Activated T-cell treated with anti-CD3 and anti-CD28 coated beads, Interleukin-2, amount 50 U/mL, for 72 hours (primary cell): ENCODE measurements at places on chromosomes 1 and 21.

GRCh38 chr1:29806646-29807319, 570.5 kb downstream of the PTPRU start:
- no peak for DNase-seq

- DNase-seq: no peak
Measured at GRCh38 chr1:981491-981954, 370 bp downstream of the PERM1 start.

DNA sequence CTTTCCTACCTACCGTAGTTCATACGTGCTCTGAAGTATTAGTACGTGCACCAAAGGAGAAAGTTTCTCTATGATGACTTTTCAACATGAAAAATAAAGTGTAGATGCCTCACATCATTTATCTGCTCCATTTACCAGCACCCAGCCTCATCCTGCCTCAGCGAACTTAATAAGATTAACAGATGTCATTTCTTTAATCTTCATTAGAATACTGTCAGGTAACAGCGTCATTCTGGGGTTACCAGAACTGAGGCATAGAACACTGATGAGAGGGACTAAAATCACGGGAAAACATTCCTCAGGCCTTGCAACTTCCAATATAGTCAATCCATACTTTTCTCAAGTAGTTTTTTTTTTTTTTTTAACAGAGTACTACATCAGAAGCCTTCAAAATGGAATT, 43.2 kb upstream of the DISC1 start:
- no peak for DNase-seq

- peak; percentile 37 for DNase-seq
Measured at GRCh38 chr1:89780721-89781120, 40.1 kb upstream of the LRRC8D start.

DNA sequence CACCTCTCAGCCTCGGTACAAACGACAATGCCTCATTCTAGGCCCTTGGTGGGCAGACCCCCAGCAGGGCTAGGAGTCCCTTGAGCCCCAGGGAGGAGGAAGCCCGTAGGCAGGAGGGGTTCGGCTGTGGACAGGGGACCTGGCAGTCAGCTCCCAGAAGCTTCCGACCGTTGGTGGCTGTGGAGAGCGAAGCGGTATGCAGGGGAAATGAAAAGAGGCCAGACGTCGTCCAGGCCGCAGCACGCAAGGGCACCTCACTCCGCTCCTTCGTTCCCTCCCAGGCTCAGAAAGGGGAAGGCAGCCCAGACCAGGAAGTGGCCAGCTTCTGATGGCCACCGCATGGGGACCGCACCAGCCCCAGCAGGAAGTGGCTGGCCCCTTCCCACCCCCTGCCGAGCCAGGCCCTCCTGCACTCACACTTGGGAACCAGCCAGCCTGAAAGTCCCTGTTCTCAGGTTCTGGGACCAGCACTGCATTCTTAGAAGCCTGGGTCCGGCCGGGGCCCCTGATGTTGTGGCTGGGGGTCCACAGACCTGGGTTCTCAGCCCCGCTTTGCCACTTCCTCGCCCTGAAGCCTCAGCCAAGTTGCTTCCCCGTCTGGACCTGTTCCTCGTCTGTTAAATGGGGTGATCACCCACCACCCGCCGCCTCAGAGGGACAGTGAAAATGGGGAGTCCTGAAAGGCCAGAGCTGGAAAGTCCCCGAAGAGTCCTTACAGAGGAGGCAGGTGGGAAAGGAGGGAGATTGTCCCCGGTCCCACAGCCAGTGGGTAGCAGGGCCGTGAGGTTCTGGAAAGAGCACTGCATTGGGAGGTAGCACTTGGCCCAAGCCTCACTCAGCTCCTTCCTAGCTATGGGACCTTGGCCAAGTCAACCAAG, 104.0 kb upstream of the RUNX3 start:
- peak; percentile 55 for DNase-seq

DNA sequence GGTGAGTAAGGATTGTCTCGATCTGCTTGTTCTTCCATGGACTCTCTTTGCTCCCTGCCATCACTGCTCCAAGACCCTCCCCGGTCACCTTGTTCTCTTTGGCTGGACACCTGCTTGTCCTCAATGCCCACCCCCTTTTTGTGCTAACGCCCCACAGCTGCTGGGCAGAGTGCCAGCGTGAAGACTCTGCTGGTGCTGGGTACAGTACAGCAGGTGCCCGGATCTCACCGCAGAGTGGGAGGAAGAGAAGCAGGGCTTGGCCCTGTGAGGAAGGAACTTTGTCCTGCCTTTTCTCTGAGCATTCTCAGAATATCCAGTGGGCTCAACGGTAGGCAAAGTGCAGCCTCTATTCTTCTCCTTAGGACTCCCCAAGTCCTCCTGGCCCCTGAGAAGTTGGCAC, 90.1 kb downstream of the PLXNA2 start:
- DNase-seq: no peak

- no peak for DNase-seq
Measured at GRCh38 chr1:29239142-29239541, 2.8 kb downstream of the PTPRU start.

DNA sequence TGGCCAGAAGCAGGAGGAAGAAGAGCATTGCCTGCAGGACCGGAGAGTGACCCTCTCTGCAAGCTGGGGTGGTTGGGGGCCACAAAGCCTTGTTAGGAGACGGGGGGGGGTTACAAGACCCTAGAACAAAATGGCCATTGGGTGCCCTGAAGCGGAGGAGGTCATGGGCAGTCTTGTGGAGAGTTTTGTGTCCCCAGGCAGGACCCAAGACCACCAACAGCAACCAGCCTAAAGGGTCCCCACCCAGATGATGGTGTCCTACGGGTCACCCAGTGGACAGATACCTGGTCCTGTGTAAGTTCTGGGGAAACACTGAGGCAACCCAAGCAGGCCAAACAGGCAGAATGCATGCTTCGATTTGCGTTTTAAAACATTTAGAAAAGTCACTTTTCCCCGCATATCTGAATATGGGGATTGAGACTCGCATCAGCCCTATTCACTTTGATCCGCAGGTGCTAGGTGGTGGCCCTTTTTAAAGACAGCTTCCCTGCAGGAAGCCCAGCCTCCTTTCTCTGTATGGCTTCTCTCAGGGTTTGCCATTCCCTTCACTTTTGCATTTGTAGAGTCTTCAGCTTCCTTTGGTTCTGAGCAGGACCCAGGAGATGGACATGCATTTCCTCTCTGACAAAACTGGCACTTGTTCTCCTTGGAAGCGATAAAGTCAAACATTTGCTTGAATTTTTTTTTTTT, 21.1 kb downstream of the GNG4 start:
- DNase-seq: no peak

GRCh38 chr1:116824631-116825206, 70.5 kb downstream of the CD2 start:
- no peak for DNase-seq

DNA sequence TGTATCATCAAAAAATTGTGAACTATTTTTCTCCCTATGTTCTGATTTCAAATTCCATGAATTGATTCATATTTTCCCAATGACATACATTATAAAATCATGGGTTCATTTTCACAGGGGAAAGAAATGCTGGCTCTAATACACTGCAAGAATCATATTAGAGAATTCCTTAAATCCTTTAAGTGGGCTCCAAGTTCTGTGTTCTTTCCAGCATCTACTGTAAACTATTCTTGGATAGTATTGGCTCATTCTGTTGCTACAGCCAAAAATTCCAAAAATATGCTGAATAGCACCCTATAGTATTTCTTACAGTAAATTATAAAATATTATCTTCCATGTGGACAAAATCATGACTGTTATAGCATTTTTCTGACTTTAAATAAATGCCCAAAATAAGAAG, 19.0 kb upstream of the C1orf105 start:
- no peak for DNase-seq

- DNase-seq: no peak
Measured at GRCh38 chr21:46211786-46212720, 16.5 kb downstream of the LSS start.

DNA sequence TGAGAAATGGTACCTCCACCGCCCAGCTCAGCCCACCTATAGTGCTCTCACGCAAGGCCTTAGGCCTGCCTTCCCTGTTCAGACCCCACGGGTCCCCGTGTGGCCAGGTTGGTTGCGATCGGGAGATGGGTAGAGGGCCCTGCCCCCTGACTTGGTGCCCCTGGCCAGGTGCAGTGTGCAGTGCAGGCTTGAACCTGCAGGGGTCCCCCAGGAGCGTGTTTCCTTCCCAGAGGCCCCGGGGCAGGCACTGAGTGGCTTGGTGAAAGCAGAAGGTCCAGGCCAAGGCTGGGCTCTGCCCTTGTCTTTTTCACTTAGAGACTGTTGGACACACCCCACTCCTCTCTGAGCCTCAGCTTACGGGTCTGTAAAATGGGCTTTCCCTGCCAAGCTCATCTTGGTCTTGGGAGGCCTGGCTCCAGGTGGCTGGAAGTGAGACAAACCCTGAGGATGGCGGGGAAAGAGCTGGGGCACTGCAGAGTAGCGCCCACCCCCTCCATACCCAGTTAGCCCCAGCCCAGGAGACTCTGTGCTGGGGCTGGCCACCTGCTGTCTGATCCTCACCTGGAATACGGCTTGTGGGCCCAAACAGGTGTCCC, 9.3 kb upstream of the HES5 start:
- peak; percentile 62 for DNase-seq

GRCh38 chr1:226565476-226565875, 16.9 kb downstream of the STUM start:
- DNase-seq: no peak

DNA sequence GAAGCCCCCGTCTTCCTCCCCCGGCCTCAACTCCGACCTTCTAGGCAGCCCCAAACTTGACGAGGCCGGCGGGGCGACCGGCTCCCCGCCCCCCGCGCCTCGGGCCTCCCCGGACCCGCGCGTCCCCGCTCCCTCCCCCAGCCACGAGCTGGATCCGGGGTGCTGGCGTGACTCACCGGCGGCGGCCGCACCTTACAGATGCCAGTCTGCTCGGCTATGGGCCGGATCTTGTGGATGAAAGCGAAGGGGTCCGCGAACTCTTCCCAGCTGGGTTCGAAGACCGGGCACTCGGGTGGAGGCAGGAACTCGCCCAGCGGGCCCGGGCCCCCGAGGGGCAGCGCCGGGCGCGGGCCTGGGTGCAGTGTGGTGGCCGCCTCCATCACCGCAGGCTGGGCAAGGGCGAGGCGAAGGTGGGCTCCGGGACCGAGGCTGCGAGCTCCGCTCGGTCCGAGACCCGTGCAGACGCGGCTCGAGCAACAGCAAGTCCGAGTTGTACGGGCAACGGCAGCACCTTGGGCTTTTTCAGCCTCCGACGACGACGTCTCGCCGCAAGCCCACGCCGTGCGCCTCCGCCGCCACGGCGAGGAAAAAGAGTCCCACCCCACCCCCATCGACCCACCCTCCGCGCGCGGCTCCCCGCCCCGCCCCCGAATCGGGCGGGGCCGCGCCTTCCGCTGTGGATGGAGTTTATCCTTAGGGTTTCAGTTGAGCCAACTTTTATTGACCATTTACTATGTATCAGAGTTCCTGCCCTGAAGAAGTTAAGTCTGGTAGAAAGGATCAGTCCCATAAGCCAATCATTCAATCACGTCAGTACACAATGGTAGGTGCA, at the start of gene KDM5B:
TSS of gene KDM5B (minus strand) at position 496 of the 832 bp plus-strand sequence. CDS start at position 380, 116 bp downstream.
- peak; percentile 85 for DNase-seq

DNA sequence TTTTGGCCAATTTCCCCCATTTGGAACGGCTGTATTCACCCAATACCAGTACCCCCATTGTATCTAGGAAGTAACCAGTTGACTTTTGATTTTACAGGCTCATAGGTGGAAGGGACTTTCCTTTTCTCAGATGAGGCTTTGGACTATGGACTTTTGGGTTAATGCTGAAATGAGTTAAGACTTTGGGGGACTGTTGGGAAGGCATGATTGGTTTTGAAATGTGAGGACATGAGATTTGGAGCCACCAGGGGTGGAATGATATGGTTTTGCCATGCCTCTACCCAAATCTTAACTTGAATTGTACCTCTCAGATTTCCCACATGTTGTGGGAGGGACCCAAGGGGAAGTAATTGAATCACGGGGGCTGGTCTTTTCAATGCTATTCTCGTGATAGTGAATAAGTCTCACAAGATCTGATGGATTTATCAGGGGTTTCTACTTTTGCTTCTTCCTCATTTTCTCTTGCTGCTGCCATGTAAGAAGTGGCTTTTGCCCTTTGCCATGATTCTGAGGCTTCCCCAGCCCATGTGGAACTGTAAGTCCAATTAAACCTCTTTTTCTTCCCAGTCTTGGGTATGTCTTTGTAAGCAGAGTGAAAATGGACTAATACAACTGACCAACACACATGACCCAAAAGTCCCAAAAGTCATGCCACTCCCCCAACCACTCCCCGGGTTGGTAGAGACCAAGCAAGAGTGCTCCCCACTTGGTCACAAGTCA, 35.4 kb upstream of the ZNF496 start:
- DNase-seq: no peak

DNA sequence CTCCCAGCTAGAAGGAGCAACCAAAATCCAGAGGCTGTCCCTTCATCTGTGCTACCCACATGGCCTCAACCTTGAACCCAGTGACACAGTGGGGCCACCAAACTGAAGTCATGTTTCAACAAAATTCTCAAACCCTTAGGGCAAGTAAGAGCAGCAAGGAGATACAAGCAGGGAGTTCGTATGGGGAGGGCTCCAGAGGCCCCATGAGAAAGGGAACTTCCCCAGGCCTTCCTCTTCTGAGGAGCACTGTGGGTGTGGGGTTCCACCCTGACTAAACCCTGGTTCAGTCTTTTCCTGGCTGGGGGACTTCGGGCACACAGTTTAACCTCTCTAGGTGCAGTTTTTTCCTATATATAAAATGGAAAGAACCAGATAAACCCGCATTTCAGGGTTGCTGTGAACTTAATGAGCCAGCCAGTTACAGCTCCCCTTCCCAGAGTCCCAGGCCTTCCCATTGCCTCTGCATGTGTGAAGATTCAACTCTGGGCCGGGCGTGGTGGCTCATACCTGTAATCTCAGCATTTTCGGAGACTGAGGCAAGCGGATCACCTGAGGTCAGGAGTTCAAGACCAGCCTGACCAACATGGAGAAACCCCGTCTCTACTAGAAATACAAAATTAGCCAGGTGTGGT, 8.0 kb upstream of the THEMIS2 start:
- peak; percentile 39 for DNase-seq

- DNase-seq: no peak
Measured at GRCh38 chr1:54340878-54341277, 65.3 kb downstream of the SSBP3 start.

GRCh38 chr1:160625725-160626498, 20.9 kb downstream of the SLAMF1 start:
- peak; percentile 87 for DNase-seq

- peak; percentile 35 for DNase-seq
Measured at GRCh38 chr1:111515291-111516004, 12.0 kb upstream of the ADORA3 start.

DNA sequence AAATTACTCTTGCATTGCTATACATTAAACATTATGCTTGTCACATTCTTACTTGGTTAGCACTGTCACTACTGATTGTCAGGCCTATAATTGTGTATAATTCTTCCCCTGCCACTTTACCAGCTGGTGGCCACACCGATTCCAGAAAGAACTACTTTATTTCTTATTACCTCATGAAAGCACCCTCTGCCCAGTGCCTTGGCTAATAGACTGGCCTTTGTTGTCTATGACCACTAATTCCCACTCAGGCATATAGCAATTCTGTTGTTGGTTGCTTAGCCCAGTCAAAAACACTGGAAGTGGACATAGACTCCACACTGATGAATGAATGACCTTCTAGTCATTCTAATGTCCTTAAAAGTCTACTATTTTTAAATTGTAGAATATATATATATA, 35.6 kb downstream of the MRPL39 start:
- DNase-seq: no peak
